ENCODE measurements at places on chromosomes 6 and 20.

DNA sequence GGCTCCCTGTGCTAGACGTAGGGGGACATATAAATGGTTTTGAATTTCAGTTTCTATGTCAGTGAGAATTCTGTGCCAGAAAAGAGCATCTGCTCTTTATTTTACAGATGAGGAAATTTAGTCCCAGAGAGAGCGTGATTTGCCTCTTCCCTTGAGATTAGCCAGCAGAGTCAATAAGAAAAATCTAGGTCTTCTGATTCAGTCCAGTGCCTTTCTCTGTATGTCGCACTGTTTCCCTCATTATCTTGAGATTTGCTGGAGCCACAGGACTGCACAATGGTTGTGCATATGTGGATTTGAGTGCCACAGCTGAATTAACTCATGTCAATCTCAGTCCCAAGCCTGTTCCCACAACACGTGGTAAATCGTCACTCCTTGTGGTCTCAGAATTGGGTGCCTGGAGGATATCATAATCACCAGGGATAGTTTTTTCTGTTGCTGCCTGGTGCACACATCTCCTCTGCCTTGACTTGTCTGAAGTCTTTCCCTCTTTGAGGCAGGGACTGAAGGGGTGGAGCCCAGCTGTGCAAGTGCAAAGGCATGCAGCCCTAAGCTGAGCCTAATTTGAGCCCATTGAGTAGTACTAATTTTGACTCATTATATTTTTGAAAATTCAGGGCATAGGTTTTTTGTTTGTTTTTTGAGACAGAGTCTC, 276.7 kb downstream of the SOX4 start:
- no peak for DNase-seq

- no peak for DNase-seq
These were observed 930.3 kb downstream of the QKI start for GRCh38 chr6:164344801-164345291.

GRCh38 chr20:51054233-51054632, 31.3 kb upstream of the KCNG1 start:
- DNase-seq, result no peak

DNA sequence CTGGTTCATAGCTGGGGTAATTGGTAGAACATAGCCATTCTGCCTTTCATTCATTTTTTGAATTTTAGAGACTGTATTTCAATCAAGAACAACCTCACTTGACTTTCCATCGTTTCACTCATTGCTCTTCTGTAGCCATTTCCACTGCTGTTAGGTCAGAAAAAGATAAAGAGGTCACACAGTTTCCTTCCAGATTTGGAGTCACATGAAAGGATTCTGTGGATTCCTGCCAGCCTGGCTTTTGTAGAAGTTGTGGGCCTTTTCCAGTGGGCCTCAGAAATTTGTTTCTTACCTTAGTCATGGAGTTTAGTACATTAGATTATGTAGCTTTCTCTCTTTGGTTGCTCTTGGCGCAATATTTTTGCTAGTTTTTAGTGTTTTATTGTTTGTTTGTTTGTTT, 157.8 kb downstream of the SASH1 start:
- no peak for DNase-seq

DNA sequence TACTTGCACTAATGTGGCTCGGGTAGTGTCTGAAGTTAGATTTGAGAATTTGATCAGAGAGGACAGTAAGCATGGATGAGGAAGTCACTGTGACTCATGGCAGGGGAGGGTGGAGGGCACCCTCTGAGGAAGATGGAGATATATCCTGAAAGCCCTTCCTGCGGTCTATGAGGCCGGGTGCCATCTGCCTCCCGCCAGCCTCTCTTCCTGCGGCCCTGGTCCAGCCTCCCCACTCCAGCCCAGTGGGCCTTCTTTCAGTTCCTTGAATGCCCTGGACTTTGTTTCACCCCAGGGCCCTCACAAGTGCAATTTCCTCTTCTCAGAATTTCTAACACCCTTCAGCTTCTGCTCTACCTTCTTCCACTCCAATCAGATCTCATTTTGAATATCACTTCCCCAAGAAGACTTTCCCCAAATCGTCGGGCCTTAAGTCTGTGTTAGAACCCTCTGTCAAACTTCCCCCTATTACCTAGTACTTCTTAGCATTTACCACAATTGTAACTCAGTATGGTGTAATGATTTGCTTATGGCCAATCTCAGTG, 20.2 kb upstream of the TNFAIP3 start:
- no peak for DNase-seq

- peak; percentile 66 for DNase-seq
These were observed at the start of gene BTBD3 for GRCh38 chr20:11917663-11918062. Gene BTBD3, plus strand, starts transcription at chr20:11917893. Its CDS starts 383 bp downstream, at chr20:11918276.

DNA sequence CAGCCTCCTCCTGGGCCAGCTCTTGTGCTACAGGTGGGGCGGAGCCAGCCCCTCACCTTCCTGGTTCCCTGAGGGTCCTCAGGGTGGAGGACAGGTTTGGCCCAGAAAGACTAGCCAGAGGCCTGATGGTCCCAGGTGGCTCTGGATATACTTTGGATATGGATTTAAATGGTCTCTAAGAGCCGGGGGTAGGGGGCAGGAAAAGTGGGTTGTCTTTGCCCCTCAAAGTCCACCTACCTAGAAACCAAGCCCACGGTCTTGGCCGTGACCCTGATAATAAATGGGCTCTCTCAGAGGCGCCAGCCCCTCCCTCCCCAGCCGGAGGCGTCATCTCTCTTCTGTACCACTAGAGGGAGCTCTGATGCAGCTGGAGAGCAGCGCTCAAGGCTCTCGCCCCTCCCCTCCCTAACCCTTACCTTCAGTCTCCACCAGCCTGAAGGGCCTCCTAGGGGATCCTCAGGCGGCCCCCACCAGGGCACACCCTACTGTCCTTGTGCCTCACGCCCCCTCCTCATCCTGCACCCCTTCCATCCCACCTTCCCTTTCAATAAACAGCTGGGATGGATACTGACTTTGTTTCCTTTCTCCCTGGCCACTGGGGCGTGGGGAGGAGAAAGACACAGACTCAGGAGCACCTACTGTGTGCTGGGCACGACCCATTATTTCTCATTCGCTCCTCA, 7.5 kb downstream of the NRSN2 start:
- DNase-seq, result peak; percentile 74

DNA sequence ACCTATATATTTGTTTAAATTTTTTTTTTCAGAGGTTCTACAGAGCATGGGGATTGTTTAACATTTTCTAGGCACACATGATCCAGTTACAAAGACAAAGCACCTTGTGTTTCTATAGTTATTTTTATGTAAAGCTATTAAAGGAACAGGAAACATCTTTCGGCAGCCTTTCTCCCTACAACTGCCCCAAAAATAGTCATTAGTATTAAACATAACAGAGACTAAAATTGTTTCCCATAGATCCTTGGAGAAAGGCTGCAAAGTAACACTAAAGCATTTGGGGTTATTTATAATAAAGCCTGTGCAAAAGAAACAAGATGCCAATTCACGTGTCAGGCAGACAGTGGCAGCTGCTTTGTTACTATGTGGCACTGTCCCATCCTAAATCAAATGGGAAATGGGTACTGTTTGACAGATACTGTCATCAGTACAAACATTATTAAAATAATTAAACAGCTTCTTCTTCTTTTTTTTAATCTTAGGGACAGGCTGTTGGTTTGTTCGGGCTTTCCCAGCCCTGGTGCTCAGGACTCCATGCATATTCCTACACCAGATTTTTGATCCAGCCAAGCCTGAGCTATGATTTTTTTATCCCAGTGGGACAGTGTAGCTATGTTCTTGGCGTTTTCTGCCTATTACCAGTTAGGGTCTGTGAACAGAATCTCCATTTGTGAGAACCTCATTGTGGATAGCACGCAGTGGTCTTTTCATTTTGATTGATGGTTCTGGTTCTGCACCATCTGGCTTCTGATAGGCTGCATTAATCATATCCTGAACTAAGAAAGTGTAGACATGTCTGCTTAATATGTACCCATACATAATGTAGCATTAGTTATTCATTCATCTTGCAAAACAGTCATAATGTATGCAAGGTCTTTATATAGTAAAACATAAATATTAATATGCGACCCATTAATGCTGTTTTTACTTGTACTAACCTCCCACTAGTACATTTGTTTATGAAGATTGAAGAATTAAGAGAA, 460.4 kb upstream of the SOX4 start:
- peak; percentile 12 for DNase-seq

GRCh38 chr6:137702791-137703424, 164.2 kb upstream of the TNFAIP3 start:
- no peak for DNase-seq

GRCh38 chr20:32780749-32781655, 18.8 kb downstream of the DNMT3B start:
- no peak for DNase-seq

- no peak for DNase-seq
These were observed 266.8 kb downstream of the CD83 start for GRCh38 chr6:14384175-14384949.

DNA sequence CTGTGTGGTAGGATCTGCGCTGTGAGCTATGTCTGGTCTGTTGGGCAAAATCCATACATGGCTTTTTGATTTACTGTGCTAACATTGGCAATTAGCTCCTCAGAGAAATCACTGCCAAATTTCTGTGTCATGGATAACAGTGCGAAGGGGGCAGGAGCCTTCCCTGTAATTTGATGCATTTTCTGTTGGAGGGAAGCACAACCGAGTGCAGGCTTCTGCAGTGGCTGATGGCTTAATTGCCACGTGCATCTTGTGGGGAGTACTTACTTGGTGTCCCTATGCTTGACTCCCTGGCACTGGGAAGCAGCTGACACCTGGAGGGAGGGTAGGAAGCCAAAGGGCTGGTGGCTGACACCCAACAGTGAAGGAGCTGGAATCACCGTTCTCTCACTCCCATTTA, 99.3 kb upstream of the PROKR2 start:
- peak; percentile 1 for DNase-seq

GRCh38 chr20:54004445-54004844, 65.9 kb downstream of the BCAS1 start:
- DNase-seq, result no peak

DNA sequence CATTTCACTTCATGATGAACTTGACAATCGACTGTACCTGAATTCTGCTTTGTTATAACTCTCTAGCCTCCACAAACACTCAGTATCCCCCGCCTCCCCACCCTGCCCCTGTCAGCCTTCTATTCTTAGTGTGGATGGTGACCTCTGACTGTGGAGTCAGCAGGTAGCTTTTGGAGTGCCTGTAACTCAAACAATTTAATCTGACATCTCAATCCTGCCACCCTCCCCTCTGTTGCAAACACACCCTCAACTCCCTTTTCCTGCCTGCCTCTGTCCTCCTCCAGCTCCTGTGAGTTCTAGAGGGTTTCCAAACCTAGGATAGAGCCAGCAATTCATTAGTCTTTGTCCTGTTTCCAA, 20.3 kb downstream of the DAAM2 start:
- DNase-seq, result no peak

DNA sequence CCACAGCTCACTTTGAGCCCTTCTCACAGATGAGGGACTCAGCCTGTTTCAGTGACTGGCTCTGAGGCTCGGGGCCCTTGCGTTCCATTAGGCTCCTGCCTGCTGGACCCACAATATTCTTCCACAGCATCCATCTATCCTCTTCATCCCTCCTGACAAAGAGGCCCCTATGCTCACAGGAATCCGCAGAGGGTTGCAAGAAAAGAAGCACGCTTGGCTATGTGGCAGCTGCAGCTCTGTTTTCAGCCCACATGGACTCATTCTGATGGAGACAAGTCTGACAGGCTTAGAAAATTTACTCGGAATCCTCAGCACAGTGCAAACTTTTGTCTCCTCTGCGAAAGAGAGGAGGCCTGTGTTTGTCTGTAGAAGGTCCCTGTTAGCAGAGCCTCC, 207.5 kb downstream of the SYNDIG1 start:
- no peak for DNase-seq

DNA sequence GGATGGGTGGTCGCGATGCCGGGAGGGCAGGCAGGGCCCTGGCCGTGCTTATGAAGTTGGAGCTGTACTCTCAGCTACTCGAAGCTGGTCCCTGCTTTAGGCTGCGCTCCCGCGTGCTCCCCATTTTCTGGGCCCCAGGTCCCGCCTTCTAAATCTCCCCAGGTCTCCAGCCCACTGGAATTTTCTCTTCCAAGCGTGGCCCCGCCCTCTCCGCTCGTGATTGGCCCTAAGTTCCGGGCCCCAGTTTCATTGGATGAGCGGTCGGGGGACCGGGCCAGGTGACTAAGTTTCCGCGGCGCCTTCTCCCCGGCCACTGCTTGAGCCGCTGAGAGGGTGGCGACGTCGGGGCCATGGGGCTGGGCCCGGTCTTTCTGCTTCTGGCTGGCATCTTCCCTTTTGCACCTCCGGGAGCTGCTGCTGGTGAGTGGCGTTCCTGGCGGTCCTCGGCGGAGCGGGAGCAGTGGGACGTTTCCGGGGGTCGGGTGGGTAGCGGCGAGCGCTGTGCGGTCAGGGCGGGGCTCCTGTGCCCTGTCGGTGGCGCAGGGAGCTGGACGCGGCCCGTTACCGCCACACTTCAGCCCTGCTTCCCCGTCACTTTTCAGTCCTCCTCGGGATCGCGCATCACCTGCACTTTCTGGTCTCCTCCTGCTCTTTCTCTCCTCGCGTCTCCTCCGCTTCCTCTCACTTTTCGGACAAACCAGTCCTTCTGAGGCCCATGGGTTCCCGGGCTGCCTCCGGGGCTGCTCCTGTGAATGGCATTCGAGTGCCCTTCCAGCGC, at the start of gene MICA:
MICA (plus strand) TSS at position 313 of the 778 bp plus-strand sequence; CDS start at position 351, 38 bp downstream.
- DNase-seq, result peak; percentile 88

DNA sequence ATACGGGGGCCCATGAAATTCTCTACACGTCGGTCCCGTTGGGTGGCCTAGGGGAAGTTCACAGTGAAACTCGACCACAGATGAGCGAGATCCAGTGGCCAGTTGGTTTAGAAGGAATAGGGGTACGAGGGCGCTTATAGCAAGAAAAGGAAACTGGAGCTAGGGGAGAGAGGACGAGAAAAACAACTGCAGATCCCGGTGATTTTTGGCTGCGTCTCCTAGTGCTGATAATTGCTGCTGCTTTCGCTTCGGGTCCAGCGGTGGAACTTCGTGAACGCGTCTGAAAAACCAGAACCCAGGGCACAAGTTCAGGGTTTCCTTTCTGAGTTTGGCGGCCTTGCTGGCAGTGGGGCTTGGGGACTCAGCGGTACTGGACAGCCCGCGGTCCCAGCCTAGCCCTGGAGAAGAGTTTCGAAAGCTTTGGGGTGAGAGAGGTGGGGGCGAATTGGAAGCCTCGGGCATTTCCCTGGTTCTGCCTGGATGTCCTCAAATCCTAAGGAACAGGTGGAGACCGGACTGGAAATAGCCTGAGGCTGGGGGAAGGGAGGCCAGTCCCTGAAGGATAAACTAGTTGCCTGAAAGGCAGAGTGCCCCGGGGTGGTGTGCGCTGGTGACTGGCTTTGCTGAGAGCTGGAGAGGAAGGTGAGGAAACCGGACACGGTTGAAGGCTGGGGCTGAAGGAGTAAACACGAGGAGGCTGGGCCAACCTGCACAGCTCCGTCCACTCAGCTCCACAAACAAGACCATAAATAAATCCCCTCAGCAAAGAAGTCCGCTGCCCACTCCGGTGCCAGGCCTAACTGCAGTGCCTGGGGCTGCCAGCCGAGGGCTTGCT, 793 bp downstream of the GMPR start:
- DNase-seq, result peak; percentile 20

DNA sequence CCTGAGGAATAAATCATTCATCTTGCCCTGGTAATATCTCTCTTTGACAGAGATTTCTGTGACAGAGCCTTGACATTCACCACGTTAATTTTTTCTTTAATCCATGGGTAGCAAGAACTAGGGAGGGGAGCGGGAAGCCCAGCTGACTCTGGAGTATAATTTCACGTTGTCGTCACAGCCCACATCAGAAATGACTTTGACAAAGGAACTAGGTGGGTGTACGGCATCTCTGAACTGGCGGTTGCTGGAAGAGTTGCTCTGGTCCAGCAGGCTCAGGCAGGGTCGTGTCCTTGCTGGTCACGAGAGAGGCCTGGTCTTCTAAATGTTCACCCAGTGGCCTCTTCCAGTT, 397.1 kb upstream of the CNR1 start:
- DNase-seq, result no peak

All from fibroblast of skin of right biceps (primary cell).